Ascending aorta (tissue), 2 donors: ENCODE measurements at places on chromosomes 6 and 20. TPM values are rescaled to one million over a fixed set of nuclear protein-coding genes. Genes with fewer than 3 reads are reported as not detected.

- H3K27me3 ChIP-seq: no peaks in the 10 kb centered on the region
- no peaks in the 10 kb centered on the region for H3K36me3 ChIP-seq
- no peak overlapping the region for H3K27ac ChIP-seq
- no peak overlapping the region for H3K4me3 ChIP-seq
- no peak for DNase-seq
- H3K4me1 ChIP-seq: no peaks in the 10 kb centered on the region
These were observed 66.2 kb downstream of the BCAS4 start for GRCh38 chr20:50861012-50861411.

DNA sequence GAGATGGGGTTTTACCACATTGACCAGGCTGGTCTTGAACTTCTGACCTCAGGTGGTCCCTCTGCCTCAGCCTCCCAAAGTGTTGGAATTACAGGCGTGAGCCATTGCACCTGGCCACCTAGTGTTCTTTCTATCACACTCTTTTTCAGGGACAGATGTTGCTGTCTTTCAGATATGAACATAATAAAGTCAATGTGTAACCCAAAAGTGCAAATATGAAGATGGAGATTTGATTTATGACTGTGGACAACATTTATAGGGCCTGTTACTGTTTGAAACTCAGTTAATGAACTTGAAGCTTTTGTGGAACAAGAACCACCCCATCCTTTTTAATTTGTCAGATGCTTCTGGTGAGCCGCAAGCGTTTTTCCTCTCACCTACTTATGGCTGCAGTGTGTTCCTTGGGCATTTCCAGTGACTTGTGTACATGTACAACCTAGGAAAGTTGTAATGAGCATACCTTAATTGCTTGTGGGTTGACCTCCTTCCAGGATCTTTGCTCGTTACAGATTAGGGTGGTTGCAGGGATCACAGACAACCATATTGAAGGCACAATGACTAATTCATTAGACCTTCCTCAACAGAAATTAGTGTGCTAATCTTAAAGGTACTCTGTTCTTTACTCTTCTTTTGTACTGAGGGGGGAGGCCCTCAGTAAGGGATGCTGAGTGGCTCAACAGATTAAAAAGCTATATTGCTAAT lies 6.8 kb downstream of the TBPL1 start:
- H3K36me3 ChIP-seq: no peaks in the 10 kb centered on the region
- no peak overlapping the region for H3K27ac ChIP-seq
- no peak overlapping the region for H3K4me3 ChIP-seq
- no peaks in the 10 kb centered on the region for H3K27me3 ChIP-seq
- DNase-seq: no peak

DNA sequence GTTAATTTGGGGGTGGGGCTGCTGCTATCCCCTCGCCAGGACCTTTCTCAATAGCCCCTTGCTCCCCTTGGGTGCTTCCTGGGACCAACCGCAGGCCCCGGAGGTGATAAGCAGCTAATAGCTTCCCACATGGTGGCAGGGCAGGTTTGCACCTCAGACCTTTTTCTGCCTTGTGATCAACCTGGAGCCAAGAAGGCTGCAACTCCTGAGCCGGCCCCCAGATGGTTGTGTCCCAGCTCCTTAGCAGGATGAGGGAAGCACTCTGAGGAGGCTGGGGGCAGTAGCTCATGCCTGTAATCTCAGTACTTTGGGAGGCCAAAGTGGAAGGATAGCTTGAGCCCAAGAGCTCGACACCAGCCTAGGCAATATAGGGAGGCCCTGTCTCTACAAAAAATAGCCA lies 85.5 kb downstream of the BMP7 start:
- no peaks in the 10 kb centered on the region for H3K27me3 ChIP-seq
- no peak for DNase-seq
- H3K36me3 ChIP-seq: no peaks in the 10 kb centered on the region
- H3K4me3 ChIP-seq: no peak overlapping the region
- no peaks in the 10 kb centered on the region for H3K4me1 ChIP-seq
- H3K27ac ChIP-seq: no peak overlapping the region

DNA sequence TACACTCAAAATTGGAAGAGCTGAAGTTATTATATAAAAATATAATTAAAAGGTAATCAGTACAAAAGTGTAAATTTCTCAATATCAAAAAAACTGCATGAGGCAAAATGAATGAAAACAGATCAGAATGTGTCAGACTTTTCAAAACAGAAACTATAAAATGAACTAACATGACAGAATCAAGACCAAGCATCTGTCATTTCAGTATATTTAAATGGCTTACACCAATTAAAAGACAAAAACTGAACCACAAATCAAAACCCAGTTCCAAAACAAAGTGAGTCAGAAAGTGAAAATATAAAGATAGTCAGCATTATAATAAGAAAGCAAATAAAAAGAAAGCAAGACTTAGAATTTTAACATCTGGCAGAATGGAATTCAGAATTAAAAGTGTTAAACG lies 289.7 kb downstream of the UBE3D start:
- H3K27me3 ChIP-seq: no peaks in the 10 kb centered on the region
- no peak overlapping the region for H3K27ac ChIP-seq
- H3K36me3 ChIP-seq: no peaks in the 10 kb centered on the region
- DNase-seq: no peak
- H3K4me1 ChIP-seq: no peaks in the 10 kb centered on the region

DNA sequence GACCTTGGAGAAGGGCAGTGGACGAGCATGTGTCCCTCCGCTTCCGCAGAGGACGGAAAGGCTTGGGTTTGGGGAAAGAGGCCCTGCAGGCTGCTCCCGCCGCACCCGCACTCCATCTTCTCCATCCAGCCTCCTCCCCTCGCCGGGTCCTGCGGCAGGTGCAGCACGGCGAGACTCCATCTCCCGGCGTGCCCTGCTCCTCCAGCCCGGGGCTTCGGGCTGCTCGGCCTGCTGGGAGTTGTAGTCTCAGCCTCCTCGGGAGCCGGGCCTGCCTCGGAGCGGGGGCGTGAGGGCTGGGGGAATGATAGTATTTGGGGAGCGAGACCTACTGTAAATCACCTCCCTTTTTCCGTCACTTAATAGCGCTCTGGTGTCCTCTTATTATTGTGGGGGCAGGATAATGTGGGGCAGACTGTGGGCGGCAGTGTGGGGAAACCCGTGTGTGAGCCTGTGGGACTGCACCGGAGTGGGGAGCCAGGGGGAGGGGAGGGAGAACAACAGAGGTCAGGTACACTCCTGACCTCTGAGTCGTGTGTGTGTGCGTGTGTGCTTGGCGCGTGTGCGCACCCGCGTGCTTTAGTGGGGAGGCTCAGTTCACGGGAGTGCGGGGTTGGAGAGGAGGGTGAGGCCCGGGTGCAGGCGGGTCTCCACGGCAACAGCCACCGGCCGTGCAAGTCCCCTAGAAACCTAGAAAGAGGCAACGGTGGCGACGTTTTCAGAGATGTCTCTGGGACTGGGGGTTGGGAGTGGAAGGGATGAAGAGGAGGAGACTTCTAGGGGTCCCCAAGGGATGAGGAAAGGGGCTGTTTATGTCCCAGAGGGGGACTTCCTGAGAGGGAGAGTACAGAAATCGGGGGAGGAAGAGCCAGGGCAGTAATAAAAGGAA lies 4.1 kb downstream of the TTBK1 start:
- no peaks in the 10 kb centered on the region for H3K27me3 ChIP-seq
- peaks cover 3% of the 10 kb centered on the region for H3K4me1 ChIP-seq
- no peaks in the 10 kb centered on the region for H3K36me3 ChIP-seq
- peak; percentile 88 for DNase-seq
- peak overlapping the region; percentile 62 for H3K4me3 ChIP-seq
- H3K27ac ChIP-seq: no peak overlapping the region

GRCh38 chr20:25695532-25696370 lies 902 bp downstream of the ZNF337 start:
- no peaks in the 10 kb centered on the region for H3K36me3 ChIP-seq
- no peaks in the 10 kb centered on the region for H3K27me3 ChIP-seq
- DNase-seq: no peak
- peak overlapping the region; percentile 74 for H3K4me3 ChIP-seq
- peak overlapping the region; percentile 93 for H3K27ac ChIP-seq

GRCh38 chr6:26392932-26393636 lies 9.0 kb upstream of the BTN3A1 start:
- H3K27me3 ChIP-seq: no peaks in the 10 kb centered on the region
- no peak overlapping the region for H3K4me3 ChIP-seq
- no peak for DNase-seq
- peaks cover 15% of the 10 kb centered on the region for H3K36me3 ChIP-seq
- peaks cover 5% of the 10 kb centered on the region for H3K4me1 ChIP-seq

DNA sequence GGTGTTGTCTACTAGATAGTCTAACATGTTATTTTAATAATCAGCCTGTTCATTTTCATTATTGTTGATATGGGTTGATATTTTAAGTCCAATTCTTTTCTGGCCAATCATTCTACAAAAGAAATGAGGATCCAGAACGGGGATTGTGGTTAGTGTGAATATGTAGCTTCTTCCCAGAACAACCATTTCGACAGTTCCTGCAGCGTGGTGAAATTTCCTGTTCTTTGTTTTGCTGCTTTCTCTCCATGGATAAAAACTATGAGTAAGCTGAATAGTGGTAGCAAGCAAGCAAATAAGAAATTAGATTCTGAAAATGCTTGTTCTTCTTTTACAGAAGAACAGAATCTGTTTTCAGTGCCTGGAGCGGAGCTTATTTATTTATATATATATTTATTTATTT lies 65.5 kb upstream of the F13A1 start:
- H3K27me3 ChIP-seq: no peaks in the 10 kb centered on the region
- peak; percentile 71 for DNase-seq
- no peaks in the 10 kb centered on the region for H3K4me1 ChIP-seq
- no peaks in the 10 kb centered on the region for H3K36me3 ChIP-seq
- no peak overlapping the region for H3K27ac ChIP-seq

DNA sequence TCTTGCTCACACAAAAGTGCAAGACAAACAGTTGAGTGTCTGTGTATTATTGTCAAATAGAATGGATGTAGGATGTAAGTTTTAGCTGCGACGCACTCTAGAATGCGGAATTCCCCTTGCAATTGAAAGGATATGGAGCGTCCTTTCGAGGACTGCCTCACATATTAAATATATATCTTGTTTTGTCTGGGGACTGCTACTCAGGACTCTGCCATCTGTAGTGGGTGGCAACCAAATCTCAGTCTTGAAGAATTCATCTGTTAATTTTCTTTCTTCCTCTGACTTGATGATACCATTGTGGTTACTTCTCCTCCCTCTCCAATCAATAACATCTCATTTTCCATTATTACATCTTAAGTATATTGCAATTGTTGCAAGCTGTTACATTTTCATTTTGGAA lies 121.6 kb downstream of the SOX4 start:
- H3K36me3 ChIP-seq: no peaks in the 10 kb centered on the region

DNA sequence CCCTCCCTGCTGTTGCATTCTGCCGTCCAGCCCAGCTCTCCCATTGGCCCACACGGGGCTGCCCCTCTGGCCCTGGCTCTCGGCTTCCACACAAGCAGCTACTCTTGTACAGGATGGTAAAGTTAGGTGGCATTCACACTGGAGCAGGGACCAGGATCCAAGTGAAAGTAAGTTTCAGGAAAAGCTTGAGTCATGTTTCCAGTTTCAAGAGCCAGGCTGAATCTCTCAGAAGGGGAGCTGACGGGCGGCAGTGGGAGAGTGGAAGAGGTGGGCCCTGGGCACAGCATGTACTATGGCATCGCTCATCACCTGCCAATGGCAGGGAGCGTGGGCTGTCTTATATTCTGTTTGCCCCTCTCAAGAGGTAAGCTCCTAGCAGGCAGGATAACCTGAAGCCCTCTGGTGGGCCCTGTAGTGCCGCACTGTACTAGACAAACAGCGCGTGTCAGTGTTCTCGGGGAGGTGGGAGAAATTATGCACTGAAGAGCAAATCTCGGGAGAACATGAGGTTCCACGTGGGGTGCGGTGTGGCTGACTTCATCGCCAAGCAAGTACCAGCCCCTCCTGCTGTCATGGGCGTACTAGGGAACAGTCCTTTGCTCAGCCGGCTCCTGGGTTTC lies 241.5 kb downstream of the NRN1 start:
- peak overlapping the region; percentile 90 for H3K27ac ChIP-seq
- no peak overlapping the region for H3K4me3 ChIP-seq
- no peak for DNase-seq
- H3K27me3 ChIP-seq: no peaks in the 10 kb centered on the region
- H3K4me1 ChIP-seq: peaks cover 40% of the 10 kb centered on the region

- DNase-seq: no peak
- H3K27ac ChIP-seq: no peak overlapping the region
- H3K4me1 ChIP-seq: no peaks in the 10 kb centered on the region
- H3K27me3 ChIP-seq: no peaks in the 10 kb centered on the region
- no peaks in the 10 kb centered on the region for H3K36me3 ChIP-seq
These were observed 55.3 kb upstream of the BTN3A2 start for GRCh38 chr6:26309731-26310142.

GRCh38 chr6:139940741-139941729 lies 566.6 kb upstream of the CITED2 start:
- peak overlapping the region; percentile 56 for H3K27ac ChIP-seq
- no peak for DNase-seq
- no peaks in the 10 kb centered on the region for H3K36me3 ChIP-seq
- no peaks in the 10 kb centered on the region for H3K27me3 ChIP-seq

DNA sequence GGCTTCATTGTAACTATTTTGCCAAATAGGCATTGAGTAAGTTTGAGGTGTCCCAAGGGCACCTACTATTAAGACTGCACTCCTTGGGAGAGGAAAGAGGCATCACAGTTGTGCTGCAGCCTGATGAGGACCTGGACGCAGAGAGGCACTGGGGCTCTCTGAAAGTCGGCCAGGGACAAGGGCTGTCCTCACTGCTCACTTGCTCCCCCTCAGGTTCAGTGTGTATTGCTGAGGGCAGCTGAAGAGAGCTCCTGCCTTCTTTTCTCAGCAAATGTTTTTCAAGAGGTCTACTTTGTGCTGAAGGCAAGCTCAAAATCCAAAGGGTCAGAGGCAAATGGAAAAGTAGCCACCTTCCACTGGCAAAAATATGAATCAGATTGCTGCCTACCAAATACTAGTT lies 331.8 kb downstream of the RIMS1 start:
- no peaks in the 10 kb centered on the region for H3K27me3 ChIP-seq
- no peaks in the 10 kb centered on the region for H3K4me1 ChIP-seq
- H3K27ac ChIP-seq: no peak overlapping the region
- H3K4me3 ChIP-seq: no peak overlapping the region
- DNase-seq: no peak

DNA sequence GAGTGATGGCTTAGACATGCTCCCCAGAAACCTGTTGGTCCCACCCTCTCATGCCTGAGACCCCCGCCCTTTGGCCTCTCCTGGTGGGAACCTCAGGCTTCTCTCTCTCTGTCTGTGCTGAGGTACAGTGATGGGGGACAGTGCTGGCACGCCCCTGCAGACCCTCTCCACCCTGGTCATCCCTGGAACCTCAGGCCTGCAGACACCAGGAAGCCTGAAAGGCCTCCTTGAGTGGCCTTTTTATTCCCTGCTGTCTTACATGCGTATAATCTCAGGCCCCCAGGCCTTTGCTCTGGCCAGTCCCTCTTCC lies 78.5 kb upstream of the MAFB start:
- peaks cover 6% of the 10 kb centered on the region for H3K4me1 ChIP-seq
- H3K27ac ChIP-seq: no peak overlapping the region
- no peak for DNase-seq
- no peaks in the 10 kb centered on the region for H3K36me3 ChIP-seq

GRCh38 chr6:35725081-35725708 lies 11.6 kb upstream of the ARMC12 start:
- peaks cover 52% of the 10 kb centered on the region for H3K4me1 ChIP-seq
- no peaks in the 10 kb centered on the region for H3K27me3 ChIP-seq
- no peaks in the 10 kb centered on the region for H3K36me3 ChIP-seq
- H3K27ac ChIP-seq: peak overlapping the region; percentile 100
- DNase-seq: no peak

Gene SYCP2L
- total RNA-seq: 0.32 TPM

Gene RNF217
- total RNA-seq: 7.3 TPM

Gene TTLL9
- total RNA-seq: not detected

Gene COL9A3
- 13.8 TPM for total RNA-seq

Gene ZFP57
- total RNA-seq: not detected
